Breast epithelium (tissue), 4 donors: ENCODE measurements at places on chromosomes 16 and 17.
A peak's percentile ranks its signal among the peaks of the same experiment; 100 is the strongest.

GRCh38 chr16:53041320-53042051 is 11.2 kb downstream of the CHD9NB start:
- peak; percentile 66 for DNase-seq

GRCh38 chr17:46125831-46126230 is 67.4 kb downstream of the KANSL1 start:
- no peak for DNase-seq

DNA sequence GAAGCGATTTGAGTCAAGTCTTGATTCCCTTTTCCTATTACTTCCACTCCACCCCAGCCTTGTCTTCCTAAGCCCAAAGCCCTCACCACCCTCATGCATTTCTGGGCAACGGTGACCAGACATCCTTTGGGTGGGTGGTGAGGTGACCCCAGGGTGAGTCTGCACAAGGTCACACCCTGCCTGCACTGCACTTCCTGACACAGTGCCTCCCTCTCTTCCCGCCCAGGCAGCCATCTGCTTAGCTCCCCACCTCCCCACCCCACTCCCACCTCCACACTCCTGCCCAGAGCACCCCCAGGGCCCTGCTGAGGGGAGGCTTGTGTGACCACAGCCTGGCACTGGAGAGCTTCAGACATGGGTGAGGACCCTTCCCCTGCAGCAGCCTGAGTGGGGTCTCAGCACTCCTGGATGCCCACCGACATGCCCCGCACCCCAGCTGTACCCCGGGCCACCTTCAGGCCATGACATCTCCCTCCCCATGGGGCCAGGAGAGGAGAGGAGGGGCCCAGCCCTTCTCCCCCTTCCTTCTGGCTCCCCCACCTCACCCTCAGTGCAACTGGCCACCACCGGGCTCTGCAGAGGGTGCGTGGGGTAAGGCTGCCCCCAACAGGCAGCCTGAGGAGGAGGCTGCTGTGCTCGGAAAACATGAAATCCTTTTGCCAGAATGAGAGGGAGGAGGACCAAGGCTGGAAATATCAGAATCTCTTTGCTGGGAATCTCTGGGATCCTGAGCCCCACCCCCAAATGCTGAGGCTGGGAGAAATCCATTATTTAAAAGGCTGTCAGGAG is 68.6 kb downstream of the CCT6B start:
- no peak for DNase-seq

DNA sequence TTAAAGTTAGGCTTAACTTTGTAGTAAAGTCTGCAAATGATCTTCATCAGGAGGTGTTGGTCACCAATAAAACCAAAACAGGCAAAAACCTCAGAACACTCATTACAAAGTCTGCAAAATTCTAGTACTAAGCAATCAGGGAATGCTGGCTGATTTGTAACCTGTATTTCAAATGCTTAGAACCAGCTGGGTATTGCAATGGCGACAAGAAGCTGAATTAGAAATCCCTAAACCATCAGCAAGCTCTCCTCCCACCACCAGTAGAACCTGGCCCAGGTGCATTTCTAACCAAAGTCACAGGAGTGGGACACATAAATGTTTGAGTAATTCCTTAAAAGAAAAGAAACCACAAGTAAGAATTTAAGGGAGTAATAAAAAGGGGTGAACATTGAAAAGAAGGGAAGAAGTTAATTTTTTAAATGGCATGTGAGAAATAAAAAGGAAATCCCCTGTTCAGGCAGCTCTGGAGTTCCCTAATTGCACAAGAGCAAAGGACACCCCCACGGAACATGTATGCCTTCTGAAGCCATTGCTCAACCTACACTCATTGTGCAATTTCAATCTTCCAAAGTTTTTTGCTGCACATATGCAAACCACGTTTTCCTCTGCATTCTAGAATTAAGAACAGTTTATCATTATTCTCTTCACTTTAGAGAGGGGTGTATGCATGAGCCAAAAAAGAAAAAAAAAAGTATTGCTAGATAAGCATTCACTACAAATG is 102.9 kb downstream of the HIC1 start:
- no peak for DNase-seq
